Left lung (tissue), 14 donors: ENCODE measurements at places on chromosomes 11 and 22.

DNA sequence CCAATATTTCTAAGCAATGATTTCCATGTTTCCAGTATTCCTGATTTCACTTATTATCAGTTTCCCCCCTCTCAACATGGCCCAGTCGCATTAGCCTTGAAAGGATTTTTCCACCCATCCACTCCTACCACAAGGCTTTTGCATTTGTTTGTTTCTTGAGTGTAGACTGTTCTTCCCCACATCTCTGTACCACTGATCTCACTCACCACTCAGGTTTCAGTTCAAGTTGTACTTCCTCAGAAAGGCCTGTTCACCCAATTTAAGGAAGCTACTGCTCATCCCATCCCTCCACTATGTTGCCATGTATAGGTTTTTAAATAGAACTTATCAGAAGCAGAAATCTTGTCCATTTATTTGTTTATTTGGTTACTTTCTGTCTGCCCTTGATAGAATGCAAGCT lies 472.3 kb downstream of the FAM181B start:
- H3K27me3 ChIP-seq: no peaks in the 10 kb centered on the region
- no peak for DNase-seq
- no peak overlapping the region for H3K4me3 ChIP-seq
- no peak overlapping the region for H3K27ac ChIP-seq

DNA sequence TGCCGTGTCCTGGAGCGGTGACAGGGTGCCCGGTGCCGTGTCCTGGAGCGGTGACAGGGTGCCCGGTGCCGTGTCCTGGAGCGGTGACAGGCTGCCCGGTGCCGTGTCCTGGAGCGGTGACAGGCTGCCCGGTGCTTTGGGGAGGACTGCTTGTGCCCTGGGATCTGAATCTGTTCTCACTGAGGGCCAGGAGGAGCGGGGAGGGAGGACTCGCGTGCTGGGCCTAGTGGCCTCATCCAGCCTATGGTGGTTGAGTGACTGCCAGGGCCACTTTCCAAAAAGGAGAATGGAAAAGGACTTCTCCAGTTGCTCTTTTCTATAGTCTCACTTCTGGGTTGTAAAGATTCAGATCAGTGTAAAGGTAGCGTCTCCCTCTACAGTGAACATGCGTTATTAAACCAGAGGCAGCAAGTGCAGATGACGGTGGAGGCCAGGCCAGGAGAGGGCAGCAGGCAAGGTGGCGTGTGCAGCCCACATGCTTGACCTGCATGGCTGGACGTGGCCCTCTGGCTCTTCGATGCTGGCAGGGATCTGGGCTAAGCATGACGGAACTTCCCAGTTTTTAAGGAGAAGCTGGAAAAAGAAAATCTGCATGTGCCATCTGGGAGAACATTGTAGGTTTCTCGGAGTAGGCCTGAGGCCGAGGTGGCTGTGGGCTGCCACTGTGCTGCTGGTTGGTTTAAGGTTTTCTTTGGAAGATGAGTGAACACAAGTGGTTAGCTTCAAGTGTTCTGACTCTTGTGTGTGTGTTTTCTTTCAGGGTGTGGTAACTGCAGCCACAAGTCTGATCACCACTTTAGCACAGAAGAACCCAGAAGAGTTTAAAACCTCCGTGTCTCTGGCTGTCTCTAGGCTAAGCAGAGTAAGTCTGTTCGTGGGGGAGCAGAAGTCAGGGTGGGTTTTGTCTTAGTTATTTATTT lies 55.0 kb downstream of the AP2A2 start:
- DNase-seq: no peak
- H3K27ac ChIP-seq: no peak overlapping the region
- H3K4me1 ChIP-seq: peaks cover 15% of the 10 kb centered on the region
- no peaks in the 10 kb centered on the region for H3K27me3 ChIP-seq
- H3K4me3 ChIP-seq: no peak overlapping the region

DNA sequence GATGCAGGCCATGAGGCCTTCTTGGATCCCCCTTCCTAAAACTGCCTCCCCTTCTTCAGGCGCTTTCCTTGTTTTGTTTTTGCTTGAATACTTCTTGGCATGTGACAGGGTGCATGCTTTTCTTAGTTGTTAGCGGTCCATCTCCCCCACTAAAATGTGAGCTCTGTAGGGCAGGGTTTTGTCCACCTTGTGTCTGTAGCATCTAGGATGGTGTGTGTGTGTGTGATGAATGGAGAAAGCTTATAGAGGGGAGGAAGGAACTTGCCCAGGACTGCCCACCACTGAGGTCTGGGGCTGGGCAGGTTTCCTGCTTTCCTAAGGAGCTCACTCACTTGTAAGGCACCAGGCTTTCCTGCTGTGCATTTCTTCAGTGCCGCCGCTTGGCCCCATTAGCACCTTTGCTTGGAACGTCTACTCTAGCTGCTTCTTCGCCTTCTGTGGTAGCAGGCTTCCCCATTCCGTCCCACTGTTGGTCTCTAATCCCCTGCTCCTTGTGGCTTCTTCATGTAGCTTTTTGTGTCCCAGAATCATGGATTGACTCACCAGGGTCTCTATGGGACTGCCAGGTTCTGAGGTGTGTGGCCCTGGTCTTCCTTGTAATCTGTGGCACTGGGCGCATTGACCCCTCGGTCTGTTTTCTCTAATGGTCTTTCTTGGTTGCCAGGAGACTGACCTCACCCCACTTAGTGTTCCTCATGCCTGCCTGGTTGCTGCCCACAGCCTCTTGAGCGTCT lies 3.3 kb downstream of the DGCR8 start:
- H3K4me3 ChIP-seq: no peak overlapping the region
- no peaks in the 10 kb centered on the region for H3K27me3 ChIP-seq
- DNase-seq: peak; percentile 23
- H3K4me1 ChIP-seq: peaks cover 58% of the 10 kb centered on the region

DNA sequence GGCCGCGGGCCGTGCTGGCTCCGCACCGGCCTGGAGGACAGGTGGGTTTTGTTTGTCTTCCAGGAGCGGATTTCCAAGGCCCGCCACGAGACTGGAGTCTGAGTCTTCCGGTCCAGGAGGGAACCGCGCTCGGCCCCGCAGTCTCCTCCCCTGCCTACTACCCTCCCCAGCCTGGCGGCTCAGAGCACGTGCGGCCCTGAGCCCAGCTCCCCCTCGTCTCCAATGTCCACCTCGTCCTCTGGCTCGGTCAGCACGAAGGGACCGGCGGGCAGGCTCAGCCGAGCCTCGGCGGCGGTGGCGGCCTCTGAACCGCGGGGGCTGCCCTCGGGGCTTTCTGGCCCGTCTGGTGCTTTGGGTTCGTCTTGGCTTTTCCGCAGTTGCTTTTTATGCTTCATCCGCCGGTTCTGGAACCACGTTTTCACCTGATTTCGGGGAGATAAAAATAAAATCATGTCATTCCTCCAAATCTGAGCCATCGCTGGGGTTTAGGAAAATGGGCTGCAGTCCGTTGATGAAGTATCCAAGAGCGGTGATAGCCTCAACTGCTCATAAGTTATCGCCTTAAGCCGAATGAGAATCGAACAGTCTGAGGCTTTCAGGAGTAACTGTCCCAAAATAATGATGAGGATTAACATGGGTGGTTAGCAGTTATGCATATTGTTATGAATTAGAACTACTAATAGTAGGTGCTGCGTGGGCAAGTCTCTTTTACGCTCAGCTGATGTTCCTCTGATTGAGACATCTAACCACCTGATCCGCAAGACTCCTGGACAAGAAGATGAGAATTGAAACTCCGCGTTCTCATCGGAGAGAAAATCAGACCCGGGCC lies 4.0 kb downstream of the BSX start:
- peaks cover 100% of the 10 kb centered on the region for H3K27me3 ChIP-seq
- DNase-seq: no peak
- no peaks in the 10 kb centered on the region for H3K36me3 ChIP-seq

- no peak overlapping the region for H3K4me3 ChIP-seq
- H3K27ac ChIP-seq: no peak overlapping the region
- peaks cover 70% of the 10 kb centered on the region for H3K4me1 ChIP-seq
- H3K36me3 ChIP-seq: no peaks in the 10 kb centered on the region
- H3K27me3 ChIP-seq: no peaks in the 10 kb centered on the region
Observed at GRCh38 chr11:62559204-62559603, 12.6 kb upstream of the AHNAK start.

DNA sequence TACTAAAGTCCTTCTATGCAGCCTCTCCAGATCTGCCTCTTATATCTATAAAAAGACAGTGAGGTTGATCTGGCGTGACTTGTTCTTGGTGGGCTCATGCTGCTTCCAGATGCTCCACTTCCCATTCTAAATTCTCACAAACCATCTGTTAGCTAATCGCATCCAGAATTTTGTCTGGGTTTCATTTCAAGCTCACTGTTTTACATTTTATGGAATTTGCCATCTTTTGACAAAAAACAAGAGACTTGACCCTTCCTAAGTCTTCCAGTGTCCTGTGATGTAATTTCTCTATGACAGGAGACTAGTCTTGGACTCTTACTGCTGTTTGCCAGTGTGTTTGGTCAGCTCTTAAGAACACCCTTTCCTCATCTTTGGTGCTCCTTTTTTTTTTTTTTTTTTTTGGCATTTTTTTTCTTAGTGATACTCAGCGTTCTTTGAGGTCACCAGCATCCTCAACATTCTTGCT lies 23.0 kb downstream of the CRKL start:
- peaks cover 20% of the 10 kb centered on the region for H3K36me3 ChIP-seq
- no peak overlapping the region for H3K4me3 ChIP-seq
- no peaks in the 10 kb centered on the region for H3K27me3 ChIP-seq
- peaks cover 69% of the 10 kb centered on the region for H3K4me1 ChIP-seq
- DNase-seq: no peak
- H3K27ac ChIP-seq: no peak overlapping the region

DNA sequence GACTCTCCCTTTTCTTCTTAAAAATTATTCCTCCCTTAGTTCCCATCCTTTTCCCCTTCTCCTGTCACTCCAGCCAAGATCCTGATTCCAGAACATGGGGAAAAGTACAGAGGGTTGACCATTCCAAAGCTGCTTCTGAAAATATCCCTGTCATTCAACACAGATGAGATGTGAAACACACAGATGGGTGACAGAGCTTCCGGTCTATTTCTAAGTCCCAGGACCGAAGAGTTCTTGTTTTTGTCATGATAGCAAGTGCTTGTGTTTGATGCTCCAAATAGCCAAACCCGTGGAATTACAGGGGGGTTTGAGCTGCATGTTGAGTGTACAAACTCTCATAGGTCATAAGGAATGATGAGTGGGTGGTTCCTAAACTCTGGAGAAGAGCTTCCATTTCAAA lies 57.9 kb downstream of the PARVA start:
- H3K27me3 ChIP-seq: no peaks in the 10 kb centered on the region
- no peak overlapping the region for H3K27ac ChIP-seq

GRCh38 chr22:48945621-48946458 lies 881.8 kb downstream of the BRD1 start:
- no peak for DNase-seq
- no peak overlapping the region for H3K27ac ChIP-seq
- H3K36me3 ChIP-seq: no peaks in the 10 kb centered on the region

DNA sequence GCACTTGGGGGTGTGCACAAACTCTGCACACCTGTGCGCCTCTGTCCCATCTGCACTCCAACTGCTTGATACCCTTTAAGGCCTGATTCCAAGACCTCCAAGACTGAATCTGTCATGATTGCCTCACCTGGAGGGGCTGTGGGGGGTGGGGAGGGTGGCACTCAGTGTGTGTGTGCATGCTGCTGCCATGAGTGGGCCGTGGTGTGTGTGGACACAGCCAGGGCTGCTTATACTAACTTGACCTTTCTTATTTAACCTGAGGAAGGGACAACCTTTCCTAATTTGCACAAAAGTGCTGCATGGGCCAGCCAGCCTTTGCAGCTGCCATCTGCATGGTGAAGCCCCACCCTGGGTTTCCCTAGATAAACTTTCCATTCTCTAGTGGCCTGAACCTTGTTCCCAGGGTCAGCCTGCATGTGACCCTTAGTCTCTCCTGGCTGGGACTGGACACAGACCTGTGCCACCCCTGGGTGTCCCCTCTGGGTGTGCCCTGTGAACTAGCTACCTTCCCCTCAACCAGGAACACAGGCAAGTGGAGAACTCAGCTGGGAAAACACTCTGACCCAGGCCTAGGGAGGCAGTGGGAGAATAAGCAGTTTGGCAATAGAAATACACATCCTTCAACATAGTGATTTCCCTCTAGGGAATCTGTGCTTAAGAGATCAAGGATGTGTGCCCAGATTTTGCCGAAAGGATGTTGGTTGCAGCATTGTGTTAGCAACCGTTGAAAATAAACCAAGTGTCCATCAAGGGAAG lies 45.4 kb upstream of the DKK3 start:
- DNase-seq: no peak
- H3K36me3 ChIP-seq: no peaks in the 10 kb centered on the region
- no peaks in the 10 kb centered on the region for H3K4me1 ChIP-seq
- no peak overlapping the region for H3K4me3 ChIP-seq
- H3K27me3 ChIP-seq: no peaks in the 10 kb centered on the region

- DNase-seq: peak; percentile 37
- no peaks in the 10 kb centered on the region for H3K4me1 ChIP-seq
- H3K27me3 ChIP-seq: no peaks in the 10 kb centered on the region
- no peak overlapping the region for H3K27ac ChIP-seq
- H3K36me3 ChIP-seq: no peaks in the 10 kb centered on the region
Observed at GRCh38 chr11:60700689-60701468, 1.5 kb downstream of the MS4A8 start.

DNA sequence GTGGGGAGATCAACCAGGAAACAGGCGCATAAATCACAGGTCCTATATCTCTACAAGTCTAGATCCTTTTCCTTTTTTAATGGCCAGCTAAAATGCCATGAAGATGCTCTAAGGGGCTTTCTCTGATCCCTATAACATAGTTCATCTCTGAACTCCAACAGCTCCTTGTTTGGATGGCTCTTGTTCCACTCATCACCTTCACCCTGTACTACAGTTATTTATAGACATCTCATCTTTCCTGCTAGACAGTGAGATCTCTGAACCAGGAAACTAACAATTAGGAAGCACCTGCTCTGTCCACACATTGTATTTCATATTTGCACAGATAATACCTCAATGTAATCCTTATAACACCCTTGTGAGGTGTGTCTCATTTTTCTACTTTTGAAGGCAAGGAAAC lies 31.6 kb downstream of the KCNA4 start:
- no peaks in the 10 kb centered on the region for H3K27me3 ChIP-seq
- no peaks in the 10 kb centered on the region for H3K4me1 ChIP-seq
- no peak for DNase-seq
- H3K4me3 ChIP-seq: no peak overlapping the region
- H3K27ac ChIP-seq: no peak overlapping the region
- H3K36me3 ChIP-seq: no peaks in the 10 kb centered on the region

GRCh38 chr11:130510407-130511006 lies 62.1 kb downstream of the ADAMTS15 start:
- no peak overlapping the region for H3K4me3 ChIP-seq
- peaks cover 4% of the 10 kb centered on the region for H3K4me1 ChIP-seq
- H3K36me3 ChIP-seq: no peaks in the 10 kb centered on the region

- DNase-seq: peak; percentile 58
- no peaks in the 10 kb centered on the region for H3K4me1 ChIP-seq
- no peak overlapping the region for H3K27ac ChIP-seq
- no peaks in the 10 kb centered on the region for H3K36me3 ChIP-seq
- H3K27me3 ChIP-seq: no peaks in the 10 kb centered on the region
- H3K4me3 ChIP-seq: no peak overlapping the region
Observed at GRCh38 chr11:69166218-69167115, 10.7 kb downstream of the SMIM38 start.
